ENCODE measurements at places on chromosomes 4 and X. TPM values are rescaled to one million over a fixed set of nuclear protein-coding genes. Genes with fewer than 3 reads are reported as not detected.

GRCh38 chr4:94519019-94519418 is 67.3 kb downstream of the PDLIM5 start:
- H3K27me3 ChIP-seq, result no peaks in the 10 kb centered on the region
- H3K4me3 ChIP-seq, result no peak overlapping the region
- peak overlapping the region; percentile 86 for H3K27ac ChIP-seq

DNA sequence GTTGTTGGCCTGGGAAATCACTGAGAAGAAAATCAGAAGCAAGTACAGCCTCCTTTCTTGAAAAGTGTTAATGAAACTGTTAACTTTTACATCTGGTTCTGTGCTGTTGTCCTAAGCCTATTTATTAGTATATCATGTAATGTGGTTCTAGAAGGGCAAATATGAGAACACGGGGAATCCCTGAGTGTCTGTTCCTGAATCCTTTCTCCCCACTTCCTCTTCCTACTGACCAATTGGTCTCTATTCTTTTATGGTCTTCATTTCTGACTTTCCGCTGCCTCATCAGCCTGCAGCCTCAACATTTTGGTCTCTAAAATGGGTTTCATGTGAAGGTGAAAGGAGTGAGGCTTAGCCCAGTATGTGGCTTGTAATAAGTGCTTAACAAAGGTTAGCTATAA is 159.9 kb upstream of the MAMLD1 start:
- no peak for DNase-seq
- no peaks in the 10 kb centered on the region for H3K27me3 ChIP-seq
- H3K27ac ChIP-seq, result peak overlapping the region; percentile 80
- H3K36me3 ChIP-seq, result peaks cover 4% of the 10 kb centered on the region

- H3K4me3 ChIP-seq, result no peak overlapping the region
- H3K36me3 ChIP-seq, result peaks cover 10% of the 10 kb centered on the region
- H3K27ac ChIP-seq, result no peak overlapping the region
- no peak for DNase-seq
- no peaks in the 10 kb centered on the region for H3K27me3 ChIP-seq
These were observed 18.2 kb downstream of the RGS12 start for GRCh38 chr4:3311095-3311372.

- no peaks in the 10 kb centered on the region for H3K36me3 ChIP-seq
- peaks cover 5% of the 10 kb centered on the region for H3K4me1 ChIP-seq
- H3K4me3 ChIP-seq, result no peak overlapping the region
- H3K27me3 ChIP-seq, result no peaks in the 10 kb centered on the region
- DNase-seq, result peak; percentile 10
These were observed 35.3 kb downstream of the ARFIP1 start for GRCh38 chr4:152815078-152815477.

GRCh38 chrX:38616904-38617303 is 55.6 kb downstream of the TSPAN7 start:
- no peak overlapping the region for H3K27ac ChIP-seq
- H3K4me3 ChIP-seq, result no peak overlapping the region
- no peaks in the 10 kb centered on the region for H3K4me1 ChIP-seq
- H3K27me3 ChIP-seq, result peaks cover 92% of the 10 kb centered on the region
- no peak for DNase-seq

- H3K36me3 ChIP-seq, result no peaks in the 10 kb centered on the region
- no peak for DNase-seq
- no peaks in the 10 kb centered on the region for H3K27me3 ChIP-seq
These were observed 82.1 kb downstream of the PPP2R2C start for GRCh38 chr4:6390356-6390755.

DNA sequence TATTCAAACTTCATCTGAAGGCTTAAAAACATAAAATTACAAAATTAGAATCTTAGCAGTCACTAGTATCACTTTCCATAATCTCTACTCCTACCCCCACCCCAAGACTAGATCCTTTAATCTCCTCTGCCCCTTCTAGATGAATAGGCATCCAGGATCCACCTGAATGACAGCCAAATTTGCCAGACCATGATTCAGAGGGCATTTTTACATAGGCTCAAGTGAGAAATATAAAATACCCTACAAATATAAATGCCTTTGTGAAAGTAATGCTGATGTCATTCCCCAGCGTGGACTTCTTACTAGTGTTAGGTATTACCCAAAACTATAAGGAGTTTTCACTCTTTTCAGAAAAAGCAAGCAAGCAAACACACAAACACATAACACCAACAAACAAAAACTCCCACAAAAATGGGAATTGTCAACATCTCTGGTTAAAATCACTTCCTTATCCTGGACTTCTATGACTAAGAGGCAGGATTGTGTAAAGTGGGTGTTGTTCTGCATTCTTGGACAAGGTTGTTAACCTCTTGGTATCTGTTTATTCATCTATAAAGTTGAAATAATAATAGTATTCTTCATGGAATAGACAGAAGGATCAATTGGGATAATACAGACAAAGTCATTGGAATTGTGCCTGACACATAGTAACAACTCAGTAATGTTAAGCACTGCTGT is 51.3 kb upstream of the TMPRSS11F start:
- no peaks in the 10 kb centered on the region for H3K27me3 ChIP-seq
- no peak overlapping the region for H3K4me3 ChIP-seq
- H3K4me1 ChIP-seq, result peaks cover 6% of the 10 kb centered on the region
- peak overlapping the region; percentile 92 for H3K27ac ChIP-seq
- peak; percentile 67 for DNase-seq

GRCh38 chr4:139419388-139419914 is 34.5 kb upstream of the RAB33B start:
- H3K4me3 ChIP-seq, result peak overlapping the region; percentile 52
- peaks cover 19% of the 10 kb centered on the region for H3K4me1 ChIP-seq
- peak overlapping the region; percentile 90 for H3K27ac ChIP-seq
- no peaks in the 10 kb centered on the region for H3K27me3 ChIP-seq

- DNase-seq, result no peak
- peaks cover 58% of the 10 kb centered on the region for H3K27me3 ChIP-seq
- no peak overlapping the region for H3K4me3 ChIP-seq
- no peaks in the 10 kb centered on the region for H3K36me3 ChIP-seq
- no peaks in the 10 kb centered on the region for H3K4me1 ChIP-seq
- no peak overlapping the region for H3K27ac ChIP-seq
These were observed 78.3 kb downstream of the SLC9A6 start for GRCh38 chrX:136063340-136064079.

RPS6KA6 gene
- total RNA-seq, result not detected

SOX3 gene
- total RNA-seq, result not detected

DNA sequence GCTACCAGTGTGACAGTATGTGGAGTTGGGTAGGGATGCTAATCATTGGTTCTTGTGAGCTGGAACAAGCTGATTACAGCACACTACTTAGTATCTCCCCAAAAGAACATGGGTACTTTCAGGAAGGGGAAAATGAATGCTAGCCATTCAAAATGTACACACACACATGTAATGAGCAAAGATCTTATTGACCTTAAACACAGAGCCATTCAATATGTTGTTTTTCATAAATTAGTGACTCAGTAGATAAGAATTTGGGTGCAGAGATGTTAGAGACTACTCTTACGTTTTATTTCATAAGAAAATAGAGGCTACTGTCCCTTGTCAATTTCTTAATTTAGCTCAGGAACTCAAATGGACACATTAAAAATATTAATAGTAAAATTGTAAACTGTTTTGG is 509.5 kb upstream of the ATOH1 start:
- H3K4me3 ChIP-seq, result no peak overlapping the region
- no peaks in the 10 kb centered on the region for H3K27me3 ChIP-seq
- DNase-seq, result no peak
- peak overlapping the region; percentile 7 for H3K27ac ChIP-seq
- peaks cover 29% of the 10 kb centered on the region for H3K4me1 ChIP-seq

DNA sequence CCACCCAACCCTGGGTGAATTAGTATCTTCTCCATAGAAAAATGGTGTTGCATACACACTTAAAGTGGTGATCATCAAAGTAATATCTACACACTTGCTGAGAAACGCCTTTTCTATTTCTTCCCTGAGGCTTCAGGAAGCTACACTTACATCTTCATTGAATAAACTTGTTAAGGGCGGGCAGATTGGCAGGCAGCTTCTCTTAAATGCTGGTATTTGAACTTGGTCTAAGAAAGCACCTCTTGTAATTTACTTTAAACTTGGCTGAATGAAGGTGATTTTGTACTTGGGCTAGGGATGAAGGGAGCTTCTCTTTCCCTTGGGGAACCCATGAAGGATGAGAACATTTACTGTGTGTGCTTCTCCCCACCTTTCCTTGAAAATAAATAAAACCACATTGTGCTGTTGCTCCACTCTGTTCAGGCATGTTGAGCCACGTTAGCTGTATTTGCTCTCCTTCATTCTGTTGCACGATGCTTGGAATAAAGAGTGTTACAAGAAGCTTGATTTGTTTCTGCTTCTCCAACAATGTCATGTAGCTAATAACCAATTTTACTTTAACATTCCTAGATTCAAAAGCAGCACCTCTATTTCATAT is 430.1 kb downstream of the ANKRD50 start:
- peaks cover 19% of the 10 kb centered on the region for H3K4me1 ChIP-seq
- DNase-seq, result peak; percentile 31
- no peaks in the 10 kb centered on the region for H3K27me3 ChIP-seq
- peak overlapping the region; percentile 88 for H3K27ac ChIP-seq
- H3K36me3 ChIP-seq, result no peaks in the 10 kb centered on the region
- H3K4me3 ChIP-seq, result peak overlapping the region; percentile 28

MAPK10 gene
- 4.7 TPM for total RNA-seq

CAMK2D gene
- total RNA-seq, result 32.1 TPM

GRCh38 chr4:15398001-15398400 is 29.8 kb upstream of the C1QTNF7 start:
- peak overlapping the region; percentile 7 for H3K27ac ChIP-seq
- H3K36me3 ChIP-seq, result peaks cover 6% of the 10 kb centered on the region
- peak overlapping the region; percentile 4 for H3K4me3 ChIP-seq
- peaks cover 47% of the 10 kb centered on the region for H3K4me1 ChIP-seq
- H3K27me3 ChIP-seq, result no peaks in the 10 kb centered on the region

- no peaks in the 10 kb centered on the region for H3K36me3 ChIP-seq
- H3K4me1 ChIP-seq, result no peaks in the 10 kb centered on the region
- DNase-seq, result no peak
- peaks cover 51% of the 10 kb centered on the region for H3K27me3 ChIP-seq
- no peak overlapping the region for H3K4me3 ChIP-seq
- H3K27ac ChIP-seq, result no peak overlapping the region
These were observed 20.0 kb upstream of the EFNB1 start for GRCh38 chrX:68808686-68809357.

GRCh38 chrX:74383611-74384010 is 37.7 kb upstream of the SLC16A2 start:
- H3K27ac ChIP-seq, result no peak overlapping the region
- no peak overlapping the region for H3K4me3 ChIP-seq
- no peaks in the 10 kb centered on the region for H3K36me3 ChIP-seq
- H3K4me1 ChIP-seq, result peaks cover 7% of the 10 kb centered on the region
- H3K27me3 ChIP-seq, result peaks cover 43% of the 10 kb centered on the region

DNA sequence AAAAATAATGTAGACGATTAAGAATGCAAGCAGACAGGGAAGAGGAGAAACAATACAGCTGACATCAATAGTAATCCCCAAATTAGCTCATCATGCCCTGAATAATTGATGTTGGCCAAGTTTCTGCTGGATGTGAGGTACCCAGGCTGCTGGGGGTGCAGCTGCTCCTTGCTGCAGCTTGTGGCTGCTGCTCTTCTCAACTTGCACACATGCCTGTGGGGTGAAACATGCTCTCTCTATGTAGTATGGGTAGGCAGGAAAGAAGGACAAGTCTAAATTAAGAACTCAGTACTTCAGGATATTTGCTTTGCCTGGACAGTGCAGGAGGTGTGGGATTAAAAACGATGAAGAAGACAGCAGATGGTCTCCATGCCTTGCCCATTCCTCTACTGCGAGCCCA is 16.7 kb downstream of the EDA2R start:
- peaks cover 19% of the 10 kb centered on the region for H3K36me3 ChIP-seq
- no peaks in the 10 kb centered on the region for H3K27me3 ChIP-seq
- peaks cover 27% of the 10 kb centered on the region for H3K4me1 ChIP-seq
- no peak overlapping the region for H3K4me3 ChIP-seq

TREX2 gene
- 0.49 TPM for total RNA-seq

RHOXF1 gene
- not detected for total RNA-seq

- H3K27me3 ChIP-seq, result no peaks in the 10 kb centered on the region
- H3K4me1 ChIP-seq, result no peaks in the 10 kb centered on the region
- no peak for DNase-seq
- H3K4me3 ChIP-seq, result no peak overlapping the region
- H3K27ac ChIP-seq, result no peak overlapping the region
- peaks cover 84% of the 10 kb centered on the region for H3K36me3 ChIP-seq
These were observed 26.2 kb downstream of the FGFR3 start for GRCh38 chr4:1819284-1819683.

DNA sequence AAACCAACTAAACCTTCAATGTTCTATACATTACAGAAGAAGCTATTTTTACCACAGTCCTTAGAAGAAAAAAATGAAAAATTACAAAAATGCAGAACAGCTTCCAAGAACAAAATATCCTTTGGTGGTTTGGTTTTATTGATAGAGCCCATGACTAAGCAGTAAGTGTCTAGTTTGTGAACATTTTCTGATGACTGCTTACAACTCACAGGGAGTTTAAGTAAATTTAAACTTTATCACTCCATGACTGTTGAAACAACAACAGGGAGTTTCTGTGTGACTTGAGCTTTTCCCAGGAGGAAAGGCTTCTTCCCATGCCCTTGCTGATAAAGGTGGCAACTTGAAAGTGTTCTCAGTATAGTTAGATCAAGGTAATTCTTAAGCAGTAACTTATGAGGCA is 2.9 kb downstream of the PF4 start:
- no peak overlapping the region for H3K4me3 ChIP-seq
- peak; percentile 36 for DNase-seq

DNA sequence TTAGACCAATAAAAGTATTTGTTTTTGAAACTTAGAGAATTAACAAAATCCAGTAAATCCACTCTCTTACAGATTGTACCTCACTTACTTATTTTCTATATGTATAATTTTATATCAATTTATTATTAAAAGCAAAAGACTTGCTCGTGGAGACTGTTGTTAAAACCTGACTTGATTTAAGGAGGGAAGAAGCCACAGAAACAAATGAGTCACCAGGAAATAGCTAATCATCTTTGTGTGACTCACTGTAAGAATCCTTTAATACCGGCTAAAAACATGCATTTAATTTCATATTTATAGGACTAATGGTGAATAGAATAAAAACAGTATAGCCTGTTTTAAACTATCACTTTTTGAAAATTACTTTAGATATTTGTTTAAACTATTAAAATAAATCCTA is 29.9 kb upstream of the UBE2NL start:
- no peaks in the 10 kb centered on the region for H3K36me3 ChIP-seq
- H3K27ac ChIP-seq, result peak overlapping the region; percentile 84
- DNase-seq, result peak; percentile 65
- H3K4me1 ChIP-seq, result peaks cover 6% of the 10 kb centered on the region
- no peak overlapping the region for H3K4me3 ChIP-seq

Data from MCF 10A (cell line).